Skeletal muscle tissue (tissue), 5 donors: ENCODE measurements at places on chromosomes 12 and 14. TPM values are rescaled to one million over a fixed set of nuclear protein-coding genes. Genes with fewer than 3 reads are reported as not detected.

ANKRD9 gene
- 9.4 TPM for total RNA-seq

CD163 gene
- 23.0 TPM for total RNA-seq

GLT1D1 gene
- 0.52 TPM for total RNA-seq

DIO3 gene
- total RNA-seq = 1.0 TPM

PAX9 gene
- 0.52 TPM for total RNA-seq

PPFIA2 gene
- total RNA-seq = 1.0 TPM

HSPA2 gene
- total RNA-seq = 11.0 TPM

TSPAN9 gene
- 66.3 TPM for total RNA-seq

TEX52 gene
- not detected for total RNA-seq

TMPRSS12 gene
- not detected for total RNA-seq

HSPB8 gene
- 94.5 TPM for total RNA-seq

PITPNM2 gene
- total RNA-seq = 3.1 TPM

FAM181A gene
- not detected for total RNA-seq

TAS2R19 gene
- total RNA-seq = 9.9 TPM

BDKRB1 gene
- not detected for total RNA-seq

GLIPR1L1 gene
- total RNA-seq = not detected

CPM gene
- total RNA-seq = 2.1 TPM

IGFBP6 gene
- 89.8 TPM for total RNA-seq

ANKRD13A gene
- 52.2 TPM for total RNA-seq

BIN2 gene
- total RNA-seq = 3.1 TPM

NKX2-8 gene
- total RNA-seq = not detected

BRI3BP gene
- total RNA-seq = 4.2 TPM

MON2 gene
- 67.3 TPM for total RNA-seq

LTB4R2 gene
- 1.6 TPM for total RNA-seq

DLK1 gene
- total RNA-seq = 283 TPM

LRRC23 gene
- total RNA-seq = 12.5 TPM

KCNA1 gene
- total RNA-seq = 1.6 TPM

KRT73 gene
- under 0.01 TPM for total RNA-seq

NTF3 gene
- total RNA-seq = 2.6 TPM

HOXC9 gene
- total RNA-seq = 4.2 TPM

EML5 gene
- total RNA-seq = 1.0 TPM

POTEG gene
- not detected for total RNA-seq

GLIPR1 gene
- 5.7 TPM for total RNA-seq

PDZRN4 gene
- 1.6 TPM for total RNA-seq

TESPA1 gene
- 0.52 TPM for total RNA-seq

GRIN2B gene
- under 0.01 TPM for total RNA-seq

HOTAIR gene
- 2.1 TPM for total RNA-seq

HOXC11 gene
- 0.52 TPM for total RNA-seq

CAMKK2 gene
- total RNA-seq = 12.5 TPM

GYS2 gene
- not detected for total RNA-seq

ABCD4 gene
- total RNA-seq = 28.7 TPM

TAPBPL gene
- total RNA-seq = 4.2 TPM

IL26 gene
- not detected for total RNA-seq

KRT72 gene
- not detected for total RNA-seq

IKBIP gene
- total RNA-seq = 11.5 TPM

LHX5 gene
- total RNA-seq = not detected

CFAP73 gene
- not detected for total RNA-seq

SYCP3 gene
- not detected for total RNA-seq

RERGL gene
- 1.0 TPM for total RNA-seq

FBLN5 gene
- total RNA-seq = 24.5 TPM

OR4E2 gene
- total RNA-seq = not detected

KRT78 gene
- not detected for total RNA-seq

KCNC2 gene
- total RNA-seq = 0.52 TPM

KLRC3 gene
- not detected for total RNA-seq
